NCI-H2029 (cell line): ENCODE measurements at places on chromosomes 7 and 10.
A peak's percentile ranks its signal among the peaks of the same experiment; 100 is the strongest.

- no peak for DNase-seq
Observed at GRCh38 chr7:71942115-71942514, 470.0 kb downstream of the CALN1 start.

DNA sequence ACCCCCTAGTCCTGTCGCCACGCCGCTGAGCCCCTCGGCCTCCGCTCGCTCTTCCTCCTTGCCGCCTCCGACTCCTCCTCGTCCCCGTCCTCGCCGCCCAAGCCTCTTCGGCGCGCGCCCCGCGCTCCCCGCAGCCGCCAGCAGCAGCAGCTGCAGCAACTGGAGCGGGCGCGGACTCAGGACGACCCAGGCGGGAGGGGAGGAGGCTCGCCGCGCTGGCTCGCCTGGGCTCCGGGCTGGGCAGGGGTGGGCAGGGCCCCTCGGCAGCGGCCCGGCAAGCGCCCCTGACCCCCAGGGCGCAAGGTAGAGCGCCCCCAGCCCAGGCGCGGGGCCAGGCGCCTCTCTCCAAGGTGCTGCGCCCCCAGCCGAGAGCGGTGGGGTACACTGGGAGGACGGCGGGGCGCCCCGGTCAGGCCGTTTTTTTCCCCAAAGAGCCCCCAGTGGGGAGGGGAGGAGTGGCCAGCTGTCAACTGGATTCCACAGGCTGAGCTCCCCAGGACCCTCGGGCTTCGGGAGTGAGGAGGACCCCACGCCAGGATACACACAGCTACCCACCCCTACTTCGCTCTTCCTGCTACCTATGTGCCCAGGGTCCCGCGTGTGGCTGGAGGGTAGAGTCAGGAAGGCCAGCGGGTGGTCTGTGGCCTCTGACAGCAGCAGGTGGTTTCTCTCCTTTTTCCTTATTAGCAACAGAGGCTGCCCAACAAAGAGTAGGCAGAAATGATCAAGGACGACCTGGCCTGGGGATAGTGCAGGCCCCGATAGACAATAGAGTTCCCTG lies 903 bp upstream of the KCNMA1 start:
- DNase-seq, result peak; percentile 8

DNA sequence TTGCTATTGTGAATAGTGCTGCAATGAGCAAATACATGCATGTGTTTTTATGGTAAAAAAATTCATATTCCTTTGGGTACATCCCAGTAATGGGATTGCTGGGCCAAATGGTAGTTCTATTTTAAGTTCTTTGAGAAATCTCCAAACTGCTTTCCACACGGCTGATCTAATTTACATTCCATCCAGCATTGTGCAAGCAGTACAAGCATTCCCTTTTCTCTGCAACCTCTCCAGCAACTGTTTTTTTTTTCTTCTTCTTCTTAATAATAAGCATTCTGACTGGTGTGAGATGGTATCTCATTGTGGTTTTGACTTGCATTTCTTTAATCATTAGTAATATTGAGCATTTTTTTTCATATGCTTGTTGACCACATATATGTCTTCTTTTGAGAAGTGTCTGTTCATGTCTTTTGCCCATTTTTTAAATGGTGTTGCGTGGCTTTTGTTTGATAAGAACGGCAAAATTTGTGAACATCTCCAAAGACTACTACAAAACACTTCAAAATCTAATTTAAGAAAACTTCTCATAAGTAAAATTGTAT lies 136.1 kb upstream of the MYO3A start:
- DNase-seq, result no peak

DNA sequence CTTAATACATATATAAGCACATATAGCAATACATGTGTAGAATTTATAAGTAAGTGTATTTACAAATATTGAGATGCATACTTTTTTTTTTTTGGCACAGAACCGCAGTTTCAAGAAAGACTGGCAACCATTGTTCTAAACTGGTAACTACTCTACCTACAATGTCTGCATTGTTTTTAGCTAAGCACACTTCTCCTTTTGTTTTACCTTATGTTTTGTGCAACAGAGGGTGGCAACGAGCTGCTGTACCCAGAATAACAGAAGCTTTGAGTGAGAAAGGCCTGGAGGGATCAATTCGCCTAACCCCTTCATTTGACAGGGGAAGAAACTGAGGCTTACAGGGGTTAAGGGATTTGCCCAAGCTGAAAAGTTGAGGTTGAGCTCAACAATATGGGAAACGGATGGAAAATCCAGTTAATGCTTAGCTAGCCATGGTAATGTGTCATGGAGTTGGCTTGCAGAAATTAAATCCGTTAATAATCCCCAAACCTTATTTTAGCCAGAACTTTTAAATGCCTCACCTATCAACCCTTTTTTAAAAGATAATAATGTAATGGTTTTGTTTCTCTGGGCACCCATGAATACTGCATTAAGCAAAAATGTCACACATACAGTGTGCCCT lies 25.5 kb downstream of the FZD1 start:
- no peak for DNase-seq

DNA sequence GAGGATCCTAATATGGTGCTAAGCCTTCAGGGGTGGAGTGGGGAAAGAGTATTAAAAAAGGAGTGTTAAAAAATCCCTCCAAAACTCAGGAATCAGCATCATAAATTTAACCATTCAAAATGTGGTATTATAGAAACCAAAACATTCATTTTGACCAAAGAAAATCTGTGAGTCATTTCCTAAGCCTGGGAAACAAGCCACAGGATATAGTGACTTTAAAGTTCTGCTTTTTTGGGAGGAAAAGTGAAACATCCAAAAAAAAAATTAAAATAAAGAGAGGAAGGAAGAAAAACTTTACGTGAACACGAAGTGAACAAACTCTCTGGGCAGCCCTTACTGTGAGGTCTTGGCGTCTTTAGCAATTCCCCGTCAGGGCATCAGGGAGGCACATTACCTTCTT lies 74.0 kb upstream of the GSDME start:
- no peak for DNase-seq

DNA sequence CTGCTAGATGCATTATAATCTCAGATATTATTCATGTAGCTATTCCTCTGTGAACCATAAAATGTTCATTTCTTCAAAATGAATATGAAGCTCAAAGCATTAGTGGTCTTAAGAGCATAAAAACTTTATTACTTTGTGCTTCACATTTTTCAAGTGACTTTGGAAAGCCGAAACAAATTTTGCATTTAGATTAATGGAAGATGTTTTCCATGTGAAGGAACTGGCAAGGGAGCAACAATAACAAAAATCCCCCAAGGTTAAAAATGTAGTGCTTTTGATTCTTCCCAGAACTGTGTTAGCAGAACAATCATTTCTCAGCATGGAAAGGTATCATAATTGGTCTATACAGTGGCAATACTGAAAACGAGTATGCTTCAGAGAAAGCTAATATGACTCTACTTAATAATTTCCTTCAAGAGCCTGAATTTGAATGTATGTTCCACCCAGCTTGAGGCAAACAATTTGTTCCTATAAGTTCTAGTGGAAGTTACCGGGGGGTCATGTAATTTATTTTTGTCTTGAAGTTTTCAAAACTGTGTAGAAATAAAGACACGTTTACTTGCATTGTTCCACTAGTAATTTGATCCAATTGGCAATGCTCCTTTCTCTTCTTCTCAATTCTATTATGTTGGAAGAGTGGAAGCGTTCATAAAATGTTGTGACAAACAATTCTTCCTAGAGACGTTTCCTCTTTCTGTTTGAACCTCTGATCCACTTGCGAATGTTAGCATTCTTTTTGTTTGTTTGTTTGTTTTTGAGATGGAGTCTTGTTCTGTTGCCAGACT lies 665.4 kb downstream of the AUTS2 start:
- no peak for DNase-seq

- DNase-seq, result no peak
Observed at GRCh38 chr7:51256209-51256781, 60.3 kb downstream of the COBL start.

DNA sequence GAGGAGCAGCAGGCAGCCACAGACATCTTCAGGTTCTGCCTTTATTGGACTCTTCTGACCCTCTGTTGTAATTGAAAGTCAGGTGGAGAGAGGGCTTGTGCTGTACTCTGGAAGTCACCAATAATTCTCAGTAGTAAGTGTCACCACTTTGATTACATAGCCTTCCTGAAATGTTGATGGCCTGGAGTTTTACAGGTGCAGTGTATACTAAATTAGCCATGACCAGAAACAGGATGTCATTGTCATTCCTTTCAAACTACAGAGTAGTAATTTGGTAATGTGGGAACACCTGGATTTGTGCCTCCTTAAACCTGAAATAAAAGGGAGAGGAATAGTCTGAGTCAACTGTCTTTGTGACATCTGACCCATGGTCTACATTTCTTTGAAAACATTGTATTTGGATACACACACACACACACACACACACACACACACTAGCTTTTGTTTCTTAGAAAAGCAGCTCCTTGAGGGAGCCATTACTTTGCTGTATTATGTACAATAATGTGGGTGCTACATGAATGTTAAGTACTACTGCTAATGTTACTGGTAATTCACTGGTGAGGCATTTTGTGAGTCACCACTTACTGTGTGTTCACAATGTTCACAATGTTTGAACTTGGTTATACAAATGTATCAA lies 19.6 kb downstream of the ARL4A start:
- DNase-seq, result no peak

DNA sequence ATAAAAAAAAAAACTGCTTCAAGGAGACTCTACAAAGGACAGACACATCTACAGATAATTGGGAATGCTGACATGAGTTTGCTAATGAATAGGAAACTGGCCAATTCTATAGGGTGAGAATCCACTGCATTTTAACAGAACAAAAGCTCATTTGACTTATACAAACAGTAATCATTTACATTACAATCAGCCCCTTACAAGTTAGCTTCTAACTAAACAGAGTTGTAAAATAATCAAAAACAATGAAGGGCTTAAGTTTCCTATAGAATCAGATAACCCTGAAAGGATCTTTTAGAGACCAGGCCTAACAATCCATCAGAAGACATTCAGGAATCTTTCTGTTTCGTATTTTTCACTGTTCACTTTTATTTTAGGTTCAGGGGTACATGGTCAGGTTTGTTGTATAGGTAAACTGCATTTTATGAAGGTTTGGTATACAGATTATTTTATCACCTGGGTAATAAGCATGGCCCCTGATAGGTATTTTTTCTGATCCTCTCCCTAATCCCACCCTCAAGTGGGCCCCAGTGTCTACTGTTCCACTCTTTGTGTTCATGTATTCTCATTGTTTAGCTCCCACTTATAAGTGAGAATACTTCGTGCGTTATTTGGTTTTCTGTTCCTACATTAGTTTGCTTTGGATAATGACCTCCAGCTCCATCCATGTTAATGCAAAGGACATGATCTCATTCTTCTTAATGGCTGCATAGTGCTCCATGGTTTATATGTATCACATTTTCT lies 131.3 kb upstream of the NOBOX start:
- no peak for DNase-seq

- DNase-seq, result peak; percentile 29
Observed at GRCh38 chr10:91635401-91636400, 2.8 kb upstream of the PPP1R3C start.

DNA sequence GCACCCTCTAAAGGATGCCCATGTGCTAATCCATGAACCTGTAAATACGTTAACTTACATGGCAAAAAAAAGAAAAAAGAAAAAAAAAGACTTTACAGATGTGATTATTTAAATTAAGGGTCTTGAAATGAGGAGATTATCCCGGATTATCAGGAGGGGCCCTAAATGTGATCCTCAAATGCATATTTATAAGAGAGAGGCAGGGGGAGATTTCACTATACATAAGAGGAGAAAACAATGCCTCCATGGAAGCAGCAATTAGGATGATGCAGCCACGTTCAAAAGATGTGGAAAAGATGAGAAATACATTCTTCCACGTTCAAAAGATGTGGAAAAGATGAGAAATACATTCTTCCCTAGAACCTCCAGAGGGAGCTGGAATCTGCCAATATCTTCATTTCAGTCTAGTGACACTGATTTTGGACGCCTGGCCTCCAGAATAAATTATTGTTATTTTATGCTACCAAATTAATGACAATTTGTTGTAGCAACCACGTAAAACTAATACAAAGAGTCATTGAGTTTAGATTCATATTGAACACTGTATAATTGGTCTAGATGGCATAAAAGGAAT lies 328.4 kb upstream of the GNAI1 start:
- no peak for DNase-seq

DNA sequence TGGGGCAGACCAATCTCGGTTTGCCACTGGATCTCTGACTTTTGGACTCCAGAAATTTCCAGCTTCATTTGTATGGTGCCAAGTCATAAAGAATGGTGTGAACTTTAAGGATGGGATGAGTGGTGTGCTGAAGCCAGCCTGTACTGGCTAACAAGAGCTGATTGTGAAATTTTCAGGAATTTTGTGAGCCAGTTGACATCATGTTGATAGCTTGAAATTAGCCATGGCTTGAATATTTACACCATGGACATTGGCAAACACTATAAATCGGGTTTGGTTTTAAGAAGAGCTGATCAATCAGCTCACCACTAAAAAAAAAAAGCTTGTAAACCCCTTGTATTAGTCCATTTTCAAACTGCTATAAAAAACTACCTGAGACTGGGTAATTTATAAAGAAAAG lies 14.1 kb upstream of the MYH16 start:
- no peak for DNase-seq

GRCh38 chr7:91165006-91165845 lies 99.0 kb upstream of the FZD1 start:
- DNase-seq, result no peak

- DNase-seq, result no peak
Observed at GRCh38 chr10:34139559-34139958, 675.5 kb downstream of the PARD3 start.

GRCh38 chr10:112706577-112706976 lies 243.5 kb upstream of the TCF7L2 start:
- no peak for DNase-seq

GRCh38 chr10:132399117-132400035 lies 2.4 kb downstream of the PWWP2B start:
- DNase-seq, result no peak

DNA sequence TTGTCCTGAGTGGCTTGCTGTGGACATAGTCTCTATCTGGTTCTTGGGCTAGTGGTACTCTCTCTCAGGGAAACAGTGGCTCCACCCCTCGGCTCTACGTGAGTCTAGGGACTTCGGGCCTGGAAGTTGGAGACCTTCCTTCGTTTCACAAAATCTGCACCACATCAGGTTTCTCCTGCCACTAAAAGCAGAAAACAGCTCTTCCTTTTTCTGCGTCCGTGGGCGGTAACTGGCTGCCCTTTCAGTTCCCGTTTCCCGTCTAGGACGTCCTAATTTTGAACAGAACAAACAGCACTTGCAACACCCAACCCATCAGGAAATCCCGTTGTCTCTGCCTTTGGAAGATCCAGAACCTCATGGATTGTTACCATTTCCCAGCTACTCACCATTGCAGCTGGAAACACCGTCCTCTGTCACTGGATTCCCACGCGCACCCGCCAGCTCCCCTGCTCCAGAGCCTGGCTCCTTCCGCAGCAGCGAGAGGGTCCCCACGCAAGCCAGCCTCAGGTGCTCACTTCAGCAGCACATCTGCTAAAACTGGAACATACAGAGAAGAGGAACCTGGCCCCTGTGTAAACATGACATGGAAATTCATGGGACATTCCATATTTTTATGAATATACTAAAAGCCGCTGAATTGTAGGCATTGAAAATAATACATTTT lies 311.4 kb upstream of the AKR1E2 start:
- DNase-seq, result no peak

DNA sequence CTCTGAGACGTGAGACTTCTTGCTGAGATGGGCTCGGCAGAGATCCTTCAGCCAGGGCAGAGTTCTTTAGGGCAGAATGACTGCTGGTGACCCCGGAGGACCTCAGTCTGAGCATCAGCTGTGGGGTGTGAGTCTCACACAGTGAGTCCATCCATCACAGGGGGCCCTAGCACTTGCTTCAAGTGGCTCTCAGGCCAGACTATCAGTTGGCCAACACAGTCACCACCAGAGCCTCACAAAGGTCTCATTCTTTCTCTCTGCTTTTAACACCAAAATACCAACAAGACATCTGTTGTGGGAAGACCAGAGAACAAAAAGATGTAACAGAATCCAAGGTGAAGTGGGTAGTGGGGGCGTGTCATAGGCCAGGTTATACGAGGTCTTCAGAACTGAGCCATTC lies 345.6 kb upstream of the NRP1 start:
- no peak for DNase-seq
